Esophagus muscularis mucosa (tissue), 4 donors: ENCODE measurements at places on chromosomes 13 and 19. TPM values are rescaled to one million over a fixed set of nuclear protein-coding genes. Genes with fewer than 3 reads are reported as not detected.

Gene ZNF571
- total RNA-seq, result 4.1 TPM

Gene MCEMP1
- 0.42 TPM for total RNA-seq

Gene CEACAM4
- 0.46 TPM for total RNA-seq

Gene ZNF573
- 8.7 TPM for total RNA-seq

Gene GRIK5
- 10.0 TPM for total RNA-seq

Gene CLEC4G
- 2.5 TPM for total RNA-seq
